ENCODE measurements at places on chromosomes 2 and 18. TPM values are rescaled to one million over a fixed set of nuclear protein-coding genes. Genes with fewer than 3 reads are reported as not detected.

Gene ERMN
- total RNA-seq: not detected

Gene C2orf66
- not detected for total RNA-seq

Gene PECR
- total RNA-seq: 5.8 TPM

Gene FAP
- 20.7 TPM for total RNA-seq

Gene CFAP65
- not detected for total RNA-seq

Gene LGALSL
- total RNA-seq: 10.6 TPM

Gene CBLN2
- not detected for total RNA-seq

Gene GALNT5
- 3.1 TPM for total RNA-seq

Gene FTCDNL1
- total RNA-seq: 0.08 TPM

Gene EVA1A
- 33.5 TPM for total RNA-seq

Gene RPRM
- total RNA-seq: not detected

Gene SKA1
- 11.4 TPM for total RNA-seq

Gene ALMS1
- 7.0 TPM for total RNA-seq

Gene TMEM247
- total RNA-seq: not detected

Gene CEP76
- 5.4 TPM for total RNA-seq

Gene FHOD3
- total RNA-seq: 7.5 TPM

Gene KLHL41
- total RNA-seq: not detected

Gene DSEL
- total RNA-seq: 1.6 TPM
